ENCODE measurements at places on chromosomes 5 and 9.

GRCh38 chr5:163345216-163345615 is 92.2 kb upstream of the CCNG1 start:
- no peaks in the 10 kb centered on the region for H3K4me1 ChIP-seq
- no peaks in the 10 kb centered on the region for H3K36me3 ChIP-seq
- no peak for DNase-seq
- H3K27ac ChIP-seq, result no peak overlapping the region
- H3K27me3 ChIP-seq, result no peaks in the 10 kb centered on the region
- H3K4me3 ChIP-seq, result no peak overlapping the region

DNA sequence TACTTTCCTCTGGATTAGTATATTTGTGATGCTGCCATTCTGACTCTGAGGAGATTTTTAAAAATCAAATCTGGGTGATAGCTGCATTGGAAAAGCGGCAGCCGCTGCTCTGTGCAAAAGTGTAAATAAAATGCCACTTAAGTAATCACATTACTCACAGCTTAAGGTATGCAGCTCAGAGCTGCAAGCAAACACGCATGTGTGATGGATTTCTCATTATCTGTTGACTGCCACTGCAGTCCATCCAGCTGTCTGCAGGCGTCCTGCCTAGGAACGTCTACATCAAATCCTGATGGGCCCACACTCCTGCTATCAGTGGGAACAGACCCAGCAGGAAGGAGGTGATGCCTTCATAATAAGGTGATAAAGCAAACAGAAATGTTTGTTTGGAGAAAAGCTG is 216.9 kb downstream of the SPOCK1 start:
- H3K27ac ChIP-seq, result no peak overlapping the region
- H3K27me3 ChIP-seq, result peaks cover 4% of the 10 kb centered on the region
- no peak overlapping the region for H3K4me3 ChIP-seq
- peak; percentile 9 for DNase-seq
- H3K36me3 ChIP-seq, result peaks cover 4% of the 10 kb centered on the region
- H3K4me1 ChIP-seq, result peaks cover 57% of the 10 kb centered on the region

DNA sequence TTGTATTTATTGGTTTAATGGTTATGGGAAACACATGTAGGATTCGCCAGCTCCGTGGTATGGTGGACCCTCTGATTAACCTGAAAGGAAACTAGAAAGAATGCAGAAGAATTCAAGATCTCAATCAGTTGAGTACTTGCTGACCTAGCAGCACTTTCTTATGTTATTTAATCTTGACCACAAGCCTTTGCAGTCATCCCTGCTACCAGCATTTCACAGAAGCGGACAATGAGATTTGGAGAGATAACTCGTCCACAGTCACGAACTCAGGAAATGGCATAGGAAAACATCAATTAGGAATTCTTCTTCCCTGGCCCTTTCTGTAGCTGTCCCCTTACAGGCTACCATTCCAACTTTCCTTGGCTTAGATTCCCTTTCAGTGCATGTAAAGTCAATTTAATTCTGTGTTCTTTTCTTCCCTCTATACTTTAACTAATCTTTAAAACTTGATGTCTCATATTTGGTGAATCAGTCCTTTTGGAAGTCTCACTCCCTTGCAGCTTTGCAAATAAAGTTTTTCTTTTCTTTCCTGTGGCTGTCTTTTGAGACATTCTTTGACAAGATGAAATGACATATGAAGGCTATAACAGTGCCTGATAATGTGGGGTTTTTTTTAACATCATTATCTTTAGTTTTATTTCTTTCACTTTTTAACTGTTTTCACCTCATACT is 1.3 kb upstream of the SLC44A1 start:
- peaks cover 1% of the 10 kb centered on the region for H3K27me3 ChIP-seq
- H3K4me3 ChIP-seq, result peak overlapping the region; percentile 83
- peak; percentile 96 for DNase-seq

DNA sequence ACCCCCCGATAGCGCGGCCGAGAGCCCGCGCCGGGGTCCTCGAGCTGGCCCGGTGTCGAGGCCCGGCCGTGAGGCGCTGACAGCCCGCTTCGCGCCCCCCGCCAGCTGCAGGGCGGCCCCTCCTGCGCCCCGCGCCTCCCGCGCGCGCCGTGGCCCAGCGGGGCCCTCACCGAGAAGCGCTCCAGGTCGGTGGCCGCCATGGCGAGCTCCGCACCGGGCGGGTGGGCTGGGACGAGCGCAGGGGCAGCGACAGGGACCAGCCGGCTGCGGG is 166 bp downstream of the SEPTIN8 start:
- DNase-seq, result no peak
- H3K4me3 ChIP-seq, result no peak overlapping the region
- H3K27me3 ChIP-seq, result no peaks in the 10 kb centered on the region

GRCh38 chr5:658103-658502 is 35.0 kb downstream of the TPPP start:
- peaks cover 36% of the 10 kb centered on the region for H3K36me3 ChIP-seq
- peak overlapping the region; percentile 75 for H3K27ac ChIP-seq
- H3K4me1 ChIP-seq, result peaks cover 15% of the 10 kb centered on the region

Measured in HFFc6 (cell line).